ENCODE measurements at places on chromosomes 12 and 14.

DNA sequence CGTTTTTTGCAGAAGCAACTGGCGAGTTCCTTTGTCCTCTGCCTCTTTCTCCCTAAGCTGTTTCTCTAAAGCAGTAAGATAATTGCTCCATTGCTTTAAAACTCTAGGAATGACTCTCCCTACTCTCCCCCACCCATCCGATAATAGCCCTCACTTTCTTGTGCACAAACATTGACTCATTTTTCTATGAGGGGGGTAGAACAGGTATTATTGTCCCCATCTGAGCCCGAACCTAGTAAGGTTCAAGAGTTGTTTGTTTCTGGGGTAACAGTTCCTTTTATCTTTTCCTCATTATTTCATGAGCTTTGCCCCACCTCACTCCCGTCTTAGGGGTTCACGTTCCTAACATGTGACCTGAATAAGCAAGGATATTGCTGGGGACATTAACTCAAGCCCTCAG, 190.6 kb downstream of the EMP1 start:
- DNase-seq = no peak

DNA sequence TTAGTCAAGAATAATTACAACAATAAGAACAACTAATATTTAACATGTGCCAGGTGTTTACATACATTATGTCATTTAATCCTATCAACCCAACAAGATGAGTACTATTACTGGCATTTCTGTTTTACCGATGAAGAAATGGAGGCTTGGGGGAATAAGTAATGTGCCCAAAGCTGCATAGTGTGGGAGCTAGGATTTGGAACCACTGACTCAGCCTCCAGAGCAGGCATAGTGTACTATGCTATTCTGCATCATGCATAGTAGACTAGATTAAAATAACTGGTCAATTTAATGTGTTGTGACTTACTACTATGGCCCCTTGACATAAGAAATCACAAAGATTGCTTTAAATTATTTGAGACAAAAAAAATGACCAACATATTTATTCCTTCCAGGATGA, 9.5 kb downstream of the GPR19 start:
- no peak for DNase-seq

DNA sequence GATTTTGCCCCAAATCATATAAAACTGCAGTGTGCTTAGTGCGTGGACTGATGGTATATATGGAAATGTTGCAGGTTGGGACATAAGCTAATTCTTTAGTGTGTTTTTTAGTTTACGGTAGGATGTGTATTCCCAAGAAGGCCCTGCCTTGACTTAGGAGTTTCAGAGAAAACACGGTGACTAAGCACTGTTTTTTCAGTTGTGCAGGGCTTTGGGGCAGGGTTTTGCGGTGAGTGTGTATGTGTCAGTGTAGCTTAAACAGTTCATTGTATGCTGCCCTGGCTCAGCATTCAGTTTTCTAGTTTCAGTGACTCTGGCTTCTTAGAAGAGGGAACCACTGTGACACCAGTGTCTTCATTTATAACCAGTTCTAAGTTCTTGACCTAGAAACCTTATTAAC, 101.2 kb downstream of the AKAP6 start:
- no peak for DNase-seq

- no peak for DNase-seq
Measured at GRCh38 chr12:90897986-90898385, 57.0 kb downstream of the CCER1 start.

DNA sequence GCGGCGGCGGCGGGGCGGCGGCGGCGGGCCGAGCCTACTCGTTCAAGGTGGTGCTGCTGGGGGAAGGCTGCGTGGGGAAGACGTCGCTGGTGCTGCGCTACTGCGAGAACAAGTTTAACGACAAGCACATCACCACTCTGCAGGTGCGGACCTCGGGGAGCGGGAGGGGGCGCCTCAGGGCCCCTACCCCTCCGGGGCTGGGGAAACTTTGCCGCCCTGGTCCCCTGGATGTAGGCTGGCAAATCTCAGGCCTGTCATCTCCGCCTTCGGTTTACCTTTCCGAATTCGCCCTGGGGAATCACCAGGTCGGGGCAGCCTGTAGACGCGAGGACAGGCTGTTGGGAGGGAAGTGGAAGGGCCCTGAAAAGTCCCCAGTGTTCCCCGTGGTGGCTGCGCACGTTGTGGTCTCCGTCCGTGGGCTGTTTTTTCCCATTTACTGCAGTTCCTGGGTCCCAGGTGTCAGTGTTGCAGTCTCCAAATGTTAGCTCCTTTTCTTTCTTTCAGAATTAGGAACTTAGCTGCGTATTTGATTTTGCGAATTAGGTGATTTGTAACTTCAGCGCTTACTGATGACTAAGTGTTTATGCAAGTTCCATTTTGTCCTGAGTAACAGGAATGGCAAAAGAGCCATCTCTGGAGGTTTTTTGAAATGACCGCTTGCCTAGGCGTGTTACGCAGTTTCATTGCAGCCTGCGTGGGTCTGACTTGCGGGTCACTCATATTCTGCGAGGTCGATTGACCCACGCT, 656 bp downstream of the RAB21 start:
- peak; percentile 28 for DNase-seq

GRCh38 chr12:58247633-58248032, 306.3 kb downstream of the ATP23 start:
- DNase-seq = no peak

GRCh38 chr12:76637807-76638206, 78.2 kb upstream of the OSBPL8 start:
- DNase-seq = no peak
